NCI-H774 (cell line): ENCODE measurements at places on chromosomes 4 and X.
A peak's percentile ranks its signal among the peaks of the same experiment; 100 is the strongest.

DNA sequence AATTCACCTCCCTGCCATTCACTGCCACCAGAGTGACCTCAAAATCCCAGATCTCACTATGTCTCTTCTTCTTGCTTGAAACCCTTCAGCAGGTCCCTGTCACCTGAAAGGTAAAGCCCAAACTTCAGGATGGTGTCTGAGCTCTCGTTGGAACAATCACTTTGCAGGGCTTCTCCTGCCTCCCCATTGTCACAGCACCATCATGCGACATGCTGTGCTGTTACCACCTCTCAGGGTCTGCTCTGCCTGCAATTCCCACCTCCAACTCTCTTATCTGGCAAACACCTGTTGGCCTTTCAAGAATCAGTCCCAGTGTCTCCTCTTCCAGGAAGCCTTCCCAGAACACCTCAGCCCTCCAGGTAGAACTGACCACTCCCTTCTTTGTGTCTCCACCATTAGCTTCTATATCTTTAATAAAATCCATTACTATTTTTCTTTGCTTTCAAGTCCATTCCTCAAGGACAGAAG is 46.2 kb downstream of the SEL1L3 start:
- no peak for DNase-seq

GRCh38 chr4:42150653-42151567 is 1.5 kb downstream of the BEND4 start:
- no peak for DNase-seq

- DNase-seq = no peak
These were observed 734 bp upstream of the SH3TC1 start for GRCh38 chr4:8198206-8198905.

- DNase-seq = no peak
These were observed 16.8 kb downstream of the APOO start for GRCh38 chrX:23890933-23891332.

DNA sequence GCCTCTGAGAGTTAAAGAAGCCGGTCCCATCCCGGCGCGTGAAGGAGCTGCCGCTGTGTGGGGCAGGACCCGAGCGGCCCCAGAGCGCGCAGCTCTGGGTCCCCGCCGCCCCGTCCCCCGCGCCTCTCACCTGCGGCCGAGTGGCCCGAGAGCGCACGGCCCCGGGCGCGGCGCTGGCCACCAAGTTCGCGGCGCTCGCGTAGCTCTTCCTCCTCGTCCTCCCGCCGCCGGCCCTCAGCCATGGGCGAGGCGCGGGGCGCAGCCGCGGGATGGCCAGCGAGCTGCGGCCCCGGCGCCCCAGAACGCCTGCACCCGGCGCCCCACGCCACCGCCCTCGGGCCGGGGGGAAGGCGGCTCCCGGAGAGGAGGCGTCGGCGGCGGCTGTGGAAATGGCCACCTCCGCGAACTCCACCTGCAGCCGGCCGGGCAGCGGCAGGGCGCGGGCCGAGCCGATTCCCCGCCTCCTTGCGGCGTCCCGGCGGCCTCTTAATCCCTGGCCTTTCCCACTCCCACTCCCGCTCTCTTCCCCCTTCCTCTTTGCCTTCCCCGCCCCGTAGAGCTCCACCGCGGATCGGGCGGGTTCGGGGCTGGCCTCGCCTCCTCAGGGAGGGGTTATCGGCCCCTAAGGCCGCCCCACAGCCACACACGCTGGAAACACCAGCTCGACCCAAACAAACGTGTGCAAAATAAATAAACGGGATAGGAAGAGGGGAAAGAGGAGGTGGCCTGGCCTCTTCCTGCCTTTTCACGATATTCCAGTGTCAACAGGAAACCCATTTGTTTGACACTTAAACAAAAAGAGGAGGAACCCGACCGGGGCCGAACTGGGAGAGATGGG is at the start of gene SH3D19:
Gene SH3D19, minus strand, starts transcription at position 495 of the 838 bp plus-strand sequence. Its CDS starts 253 bp downstream, at position 242.
- DNase-seq = peak; percentile 8

DNA sequence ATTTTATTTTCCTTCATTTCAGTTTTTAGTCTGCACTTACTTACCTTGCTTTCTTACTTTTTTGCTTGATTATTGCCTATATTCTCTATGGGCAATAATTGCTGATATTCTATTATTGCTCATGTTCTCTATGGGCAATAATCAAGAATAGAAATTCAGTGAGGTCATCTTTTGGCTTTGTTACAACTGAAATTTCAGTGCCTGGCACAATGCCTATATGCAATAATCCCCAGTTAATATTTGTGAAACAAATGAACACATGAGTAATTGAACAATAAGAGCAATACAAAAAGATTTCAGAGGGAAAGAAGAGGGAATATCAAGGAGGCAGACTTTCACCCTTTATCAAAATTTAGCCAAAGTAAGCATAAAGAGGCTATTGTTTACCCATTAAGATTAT is 48.6 kb upstream of the ARSJ start:
- DNase-seq = no peak

GRCh38 chrX:20609916-20610415 is 343.3 kb upstream of the RPS6KA3 start:
- DNase-seq = no peak

- DNase-seq = no peak
These were observed 17.0 kb downstream of the GPAT3 start for GRCh38 chr4:83552924-83553323.

GRCh38 chr4:109648266-109648996 is 54.8 kb downstream of the CASP6 start:
- DNase-seq = no peak

DNA sequence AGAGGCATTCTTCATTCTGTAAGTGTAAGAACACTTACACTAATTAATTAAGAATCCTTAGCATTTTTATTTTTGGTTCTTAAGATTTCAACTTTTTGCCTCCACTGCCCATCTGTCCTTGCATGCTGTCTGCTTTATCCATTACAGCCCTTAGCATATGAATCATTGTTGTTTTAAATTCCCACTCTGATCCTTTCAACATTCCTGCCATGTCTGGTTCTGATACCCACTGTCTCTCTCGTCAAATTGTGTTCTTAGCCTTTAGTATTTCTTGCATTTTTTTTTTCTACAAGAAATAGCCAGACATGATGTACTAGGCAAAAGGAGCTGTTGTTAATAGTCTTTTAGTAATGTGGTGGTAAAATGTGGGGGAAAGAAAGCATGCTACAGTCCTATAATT is 1360.0 kb downstream of the TECRL start:
- DNase-seq = no peak

DNA sequence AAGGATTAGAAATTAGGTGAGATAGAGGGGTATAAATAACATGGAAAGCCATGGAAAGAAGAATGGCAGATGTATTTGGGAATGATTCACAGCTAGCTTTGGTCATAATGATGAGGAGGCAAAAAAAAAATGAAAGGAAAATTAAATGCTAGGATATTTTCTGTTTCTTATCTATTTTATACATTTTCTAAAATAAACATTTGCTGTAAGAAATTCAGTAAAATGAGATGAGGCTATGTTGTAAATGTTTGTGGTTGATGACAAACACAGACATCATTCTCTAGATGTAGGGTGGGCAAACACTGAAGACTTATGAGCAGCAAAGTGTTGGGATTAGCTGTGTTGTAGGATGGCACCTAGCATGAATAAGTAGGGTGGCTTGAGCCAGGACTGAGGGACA is 407.1 kb downstream of the IL15 start:
- no peak for DNase-seq

- no peak for DNase-seq
These were observed 288.8 kb downstream of the CENPC start for GRCh38 chr4:67256388-67257043.

DNA sequence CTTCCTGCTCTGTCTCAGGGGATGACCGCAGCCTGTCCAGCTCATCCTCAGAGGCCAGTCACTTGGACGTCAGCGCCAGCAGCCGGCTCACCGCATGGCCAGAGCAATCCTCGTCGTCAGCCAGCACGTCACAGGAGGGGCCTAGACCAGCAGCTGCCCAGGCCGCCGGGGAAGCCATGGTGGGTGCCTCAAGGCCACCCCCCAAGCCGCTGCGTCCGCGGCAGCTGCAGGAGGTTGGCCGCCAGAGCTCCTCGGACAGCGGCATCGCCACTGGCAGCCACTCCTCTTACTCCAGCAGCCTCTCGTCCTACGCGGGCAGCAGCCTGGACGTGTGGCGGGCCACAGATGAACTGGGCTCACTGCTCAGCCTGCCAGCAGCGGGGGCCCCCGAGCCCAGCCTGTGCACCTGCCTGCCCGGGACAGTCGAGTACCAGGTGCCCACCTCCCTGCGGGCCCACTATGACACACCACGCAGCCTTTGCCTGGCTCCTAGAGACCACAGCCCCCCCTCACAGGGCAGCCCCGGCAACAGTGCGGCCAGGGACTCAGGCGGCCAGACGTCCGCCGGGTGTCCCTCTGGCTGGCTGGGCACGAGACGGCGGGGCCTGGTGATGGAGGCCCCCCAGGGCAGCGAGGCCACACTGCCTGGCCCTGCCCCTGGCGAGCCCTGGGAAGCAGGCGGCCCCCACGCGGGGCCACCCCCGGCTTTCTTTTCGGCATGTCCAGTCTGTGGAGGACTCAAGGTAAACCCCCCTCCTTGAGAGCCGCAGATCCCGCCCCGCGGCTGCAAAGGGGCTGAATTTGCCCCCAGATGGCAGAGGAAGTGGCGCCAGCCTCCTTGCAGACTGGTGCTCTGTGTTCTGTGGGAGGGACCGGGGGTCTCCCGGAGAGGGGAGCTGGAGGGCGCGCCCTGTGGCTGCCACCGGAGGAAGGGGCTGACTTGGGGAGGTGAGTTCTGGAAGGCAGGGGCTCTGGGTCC is 29.9 kb downstream of the DOK7 start:
- no peak for DNase-seq

DNA sequence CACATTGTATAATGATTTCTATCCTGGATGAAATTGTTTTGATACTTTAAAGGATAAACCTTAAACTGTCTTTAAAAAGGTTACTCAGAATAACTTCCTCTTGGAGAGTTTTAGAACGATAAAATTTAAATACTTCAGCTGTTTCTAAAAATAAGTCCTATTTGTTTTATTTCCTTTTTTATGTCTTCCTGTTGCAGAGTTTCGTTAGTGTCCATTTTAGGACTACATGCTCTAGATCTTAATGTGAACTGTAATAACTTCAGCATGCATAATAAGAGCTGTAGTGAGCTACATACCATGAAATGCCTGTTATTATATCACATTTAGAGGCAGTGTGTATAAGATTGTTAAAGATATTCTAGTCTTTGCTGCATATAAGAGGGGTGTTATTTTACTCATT is 14.6 kb downstream of the ATP10D start:
- no peak for DNase-seq

DNA sequence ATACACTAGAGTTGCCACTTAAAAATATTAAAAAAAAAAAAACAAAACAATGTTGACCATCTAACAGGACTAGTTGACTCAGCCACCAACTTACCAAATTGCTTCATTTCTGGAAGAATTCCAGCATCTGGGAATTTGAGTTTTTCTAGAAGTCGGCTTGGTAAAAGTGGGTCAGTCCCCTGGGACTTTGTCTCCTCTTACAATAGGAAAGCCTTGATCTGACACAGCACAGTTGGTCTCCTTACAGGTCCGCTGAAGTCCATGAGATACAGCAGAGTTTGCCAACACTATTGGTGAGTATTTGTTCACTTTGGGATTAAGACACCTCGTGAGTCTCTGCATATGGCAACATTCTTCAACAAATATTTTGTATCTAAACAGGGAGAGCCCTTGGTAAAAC is 18.2 kb upstream of the DDIT4L start:
- no peak for DNase-seq

- peak; percentile 83 for DNase-seq
These were observed 773 bp upstream of the VMA21 start for GRCh38 chrX:151396042-151396824.

DNA sequence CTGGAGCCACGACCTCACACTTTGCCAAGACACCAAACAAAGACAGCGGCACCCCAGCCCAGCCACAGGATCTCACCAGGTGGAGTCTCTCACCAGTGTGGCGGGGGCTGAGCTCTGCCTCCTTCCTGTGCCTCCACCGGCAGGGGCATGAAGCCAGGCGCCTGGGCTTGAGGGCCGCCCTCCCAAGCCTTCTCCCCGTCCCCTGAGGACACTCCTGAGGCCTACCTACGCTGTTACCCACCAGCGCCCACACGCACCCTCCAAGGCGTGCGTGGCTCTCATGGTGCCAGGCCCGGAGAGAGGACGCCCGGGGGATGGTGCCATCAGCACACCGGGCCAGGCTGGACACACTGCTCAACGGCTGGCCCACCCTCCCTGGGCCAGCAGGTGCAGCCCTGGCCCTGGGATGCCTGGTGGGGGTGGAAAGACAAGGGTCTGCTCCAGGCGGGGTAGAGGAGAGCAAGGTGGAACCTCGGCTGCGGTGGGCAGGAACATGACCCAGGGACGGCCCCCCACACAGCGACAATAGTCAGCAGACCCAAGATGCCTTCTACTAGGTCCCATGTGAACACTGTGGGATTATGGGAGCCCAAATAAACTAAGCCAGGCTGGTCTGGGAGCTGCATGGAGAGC is 22.1 kb downstream of the NELFA start:
- no peak for DNase-seq

DNA sequence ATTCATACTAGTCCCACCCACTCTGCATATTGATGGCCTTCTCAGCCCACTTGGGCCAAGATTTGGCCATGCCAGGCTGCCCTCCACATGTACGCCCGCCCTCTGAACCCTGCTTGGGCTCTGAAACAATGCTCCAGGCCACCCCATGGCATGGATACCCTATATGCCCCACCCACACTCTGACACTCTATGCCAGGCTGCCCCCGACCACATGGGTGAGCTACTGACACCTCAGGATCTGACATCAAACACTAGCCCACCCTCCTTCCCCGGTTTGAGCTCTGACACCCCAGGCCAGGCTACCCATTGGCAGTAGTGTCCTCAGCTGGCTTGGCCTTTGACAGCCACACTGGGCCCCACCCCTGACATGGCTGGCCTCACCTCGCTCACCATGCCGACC is 69.5 kb downstream of the HPRT1 start:
- no peak for DNase-seq

DNA sequence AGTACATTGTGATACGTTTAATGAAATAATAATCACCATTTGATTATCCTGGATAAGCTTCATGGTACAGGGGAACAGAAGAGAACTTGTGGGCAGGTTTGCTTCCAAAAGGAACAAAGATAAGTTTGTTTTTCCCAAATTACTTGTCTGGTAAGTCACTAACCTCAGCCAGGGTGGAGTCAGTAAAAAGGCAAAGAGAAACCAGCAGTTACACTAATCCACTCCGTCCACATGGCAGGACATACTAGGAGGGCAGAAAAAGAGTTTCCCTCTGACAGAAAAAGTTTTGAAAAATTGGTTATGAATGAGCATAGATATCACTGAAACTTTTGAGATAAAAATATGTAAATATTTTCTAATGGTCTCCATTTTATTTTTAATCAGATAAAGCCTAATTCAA is 285.9 kb downstream of the IL15 start:
- DNase-seq = no peak

GRCh38 chr4:7457201-7458065 is 22.7 kb upstream of the PSAPL1 start:
- DNase-seq = no peak
